ENCODE measurements at places on chromosomes 7 and 10. TPM values are rescaled to one million over a fixed set of nuclear protein-coding genes. Genes with fewer than 3 reads are reported as not detected.
A peak's percentile ranks its signal among the peaks of the same experiment; 100 is the strongest.

Gene HMX3
- total RNA-seq: 0.20 TPM

Gene VSTM4
- total RNA-seq: 0.35 TPM

GRCh38 chr10:12503311-12503710 is 154.0 kb downstream of the CAMK1D start:
- no peak overlapping the region for H3K27ac ChIP-seq
- peaks cover 4% of the 10 kb centered on the region for H3K36me3 ChIP-seq
- H3K4me3 ChIP-seq: no peak overlapping the region
- no peaks in the 10 kb centered on the region for H3K27me3 ChIP-seq

DNA sequence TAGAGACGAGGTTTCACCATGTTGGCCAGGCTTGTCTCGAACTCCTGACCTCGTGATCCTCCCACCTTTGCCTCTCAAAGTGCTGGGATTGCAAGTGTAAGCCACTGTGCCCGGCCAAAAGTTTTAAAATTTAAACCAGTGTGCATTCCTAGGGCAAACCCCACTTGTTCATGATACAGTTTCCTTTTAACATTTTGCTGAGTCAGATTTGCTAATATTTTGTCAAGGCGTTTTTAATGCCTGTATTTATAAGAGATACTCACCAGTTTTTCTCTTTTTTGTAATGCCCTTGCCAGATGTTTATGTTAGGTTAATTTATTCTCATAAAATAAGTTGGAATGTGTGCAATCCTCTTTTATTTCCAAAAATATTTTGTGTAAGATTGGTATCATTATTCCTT is 927.4 kb downstream of the DNAJB9 start:
- H3K4me3 ChIP-seq: no peak overlapping the region
- H3K36me3 ChIP-seq: no peaks in the 10 kb centered on the region
- DNase-seq: no peak
- no peaks in the 10 kb centered on the region for H3K4me1 ChIP-seq
- H3K27ac ChIP-seq: no peak overlapping the region

- peak; percentile 65 for DNase-seq
- no peaks in the 10 kb centered on the region for H3K36me3 ChIP-seq
- peaks cover 2% of the 10 kb centered on the region for H3K27me3 ChIP-seq
- peak overlapping the region; percentile 82 for H3K4me3 ChIP-seq
- H3K4me1 ChIP-seq: no peaks in the 10 kb centered on the region
These were observed 276.9 kb upstream of the NEBL start for GRCh38 chr10:21173802-21174714.

GRCh38 chr7:17939211-17939605 is 1.1 kb downstream of the SNX13 start:
- H3K36me3 ChIP-seq: no peaks in the 10 kb centered on the region
- DNase-seq: no peak
- H3K27me3 ChIP-seq: no peaks in the 10 kb centered on the region
- peak overlapping the region; percentile 99 for H3K4me3 ChIP-seq
- peaks cover 3% of the 10 kb centered on the region for H3K4me1 ChIP-seq

Gene TMEM213
- not detected for total RNA-seq

Gene GARIN1A
- total RNA-seq: 0.50 TPM

DNA sequence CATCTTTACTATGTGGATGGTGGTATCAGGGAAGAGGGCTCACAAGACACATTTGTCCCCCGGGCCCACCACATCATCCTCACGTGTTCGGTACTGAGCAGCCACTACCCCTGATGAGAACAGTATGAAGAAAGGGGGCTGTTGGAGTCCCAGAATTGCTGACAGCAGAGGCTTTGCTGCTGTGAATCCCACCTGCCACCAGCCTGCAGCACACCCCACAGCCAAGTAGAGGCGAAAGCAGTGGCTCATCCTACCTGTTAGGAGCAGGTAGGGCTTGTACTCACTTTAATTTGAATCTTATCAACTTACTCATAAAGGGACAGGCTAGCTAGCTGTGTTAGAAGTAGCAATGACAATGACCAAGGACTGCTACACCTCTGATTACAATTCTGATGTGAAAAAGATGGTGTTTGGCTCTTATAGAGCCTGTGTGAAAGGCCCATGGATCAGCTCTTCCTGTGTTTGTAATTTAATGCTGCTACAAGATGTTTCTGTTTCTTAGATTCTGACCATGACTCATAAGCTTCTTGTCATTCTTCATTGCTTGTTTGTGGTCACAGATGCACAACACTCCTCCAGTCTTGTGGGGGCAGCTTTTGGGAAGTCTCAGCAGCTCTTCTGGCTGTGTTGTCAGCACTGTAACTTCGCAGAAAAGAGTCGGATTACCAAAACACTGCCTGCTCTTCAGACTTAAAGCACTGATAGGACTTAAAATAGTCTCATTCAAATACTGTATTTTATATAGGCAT is 9.1 kb upstream of the CSGALNACT2 start:
- DNase-seq: peak; percentile 20
- no peaks in the 10 kb centered on the region for H3K4me1 ChIP-seq
- H3K36me3 ChIP-seq: peaks cover 7% of the 10 kb centered on the region
- no peak overlapping the region for H3K4me3 ChIP-seq

- H3K36me3 ChIP-seq: no peaks in the 10 kb centered on the region
- DNase-seq: no peak
- no peak overlapping the region for H3K27ac ChIP-seq
- no peaks in the 10 kb centered on the region for H3K27me3 ChIP-seq
- H3K4me1 ChIP-seq: no peaks in the 10 kb centered on the region
These were observed 5.1 kb downstream of the LRRC72 start for GRCh38 chr7:16531707-16532106.

DNA sequence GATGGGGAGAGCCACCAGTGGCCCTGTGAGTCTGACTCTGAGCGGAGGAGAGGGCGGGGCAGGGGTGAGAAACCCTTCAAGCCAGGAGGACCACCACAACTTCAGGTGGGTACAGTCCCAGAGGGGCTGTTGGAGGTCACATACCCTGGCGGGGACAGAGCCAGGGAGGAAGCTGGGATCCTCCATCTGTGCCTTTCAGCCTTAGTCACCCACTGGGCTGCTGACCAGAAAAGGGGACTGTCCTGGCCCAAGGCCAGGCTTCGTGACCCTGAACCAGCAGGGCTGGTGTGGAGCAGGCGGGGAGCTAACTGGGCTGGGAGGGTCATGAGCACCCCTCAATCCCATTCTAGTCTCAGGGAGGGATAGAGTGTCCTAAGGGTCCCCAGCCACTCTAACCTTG is 1.5 kb upstream of the CALHM3 start:
- H3K4me3 ChIP-seq: no peak overlapping the region
- no peaks in the 10 kb centered on the region for H3K27me3 ChIP-seq
- no peaks in the 10 kb centered on the region for H3K4me1 ChIP-seq
- DNase-seq: no peak
- H3K27ac ChIP-seq: no peak overlapping the region

Gene ADRB1
- total RNA-seq: 0.13 TPM

GRCh38 chr7:106277976-106278375 is 6.8 kb downstream of the NAMPT start:
- H3K4me1 ChIP-seq: no peaks in the 10 kb centered on the region
- no peak for DNase-seq
- no peak overlapping the region for H3K27ac ChIP-seq
- peaks cover 7% of the 10 kb centered on the region for H3K36me3 ChIP-seq

Gene GNG11
- 0.68 TPM for total RNA-seq

Gene AMZ1
- 0.90 TPM for total RNA-seq

DNA sequence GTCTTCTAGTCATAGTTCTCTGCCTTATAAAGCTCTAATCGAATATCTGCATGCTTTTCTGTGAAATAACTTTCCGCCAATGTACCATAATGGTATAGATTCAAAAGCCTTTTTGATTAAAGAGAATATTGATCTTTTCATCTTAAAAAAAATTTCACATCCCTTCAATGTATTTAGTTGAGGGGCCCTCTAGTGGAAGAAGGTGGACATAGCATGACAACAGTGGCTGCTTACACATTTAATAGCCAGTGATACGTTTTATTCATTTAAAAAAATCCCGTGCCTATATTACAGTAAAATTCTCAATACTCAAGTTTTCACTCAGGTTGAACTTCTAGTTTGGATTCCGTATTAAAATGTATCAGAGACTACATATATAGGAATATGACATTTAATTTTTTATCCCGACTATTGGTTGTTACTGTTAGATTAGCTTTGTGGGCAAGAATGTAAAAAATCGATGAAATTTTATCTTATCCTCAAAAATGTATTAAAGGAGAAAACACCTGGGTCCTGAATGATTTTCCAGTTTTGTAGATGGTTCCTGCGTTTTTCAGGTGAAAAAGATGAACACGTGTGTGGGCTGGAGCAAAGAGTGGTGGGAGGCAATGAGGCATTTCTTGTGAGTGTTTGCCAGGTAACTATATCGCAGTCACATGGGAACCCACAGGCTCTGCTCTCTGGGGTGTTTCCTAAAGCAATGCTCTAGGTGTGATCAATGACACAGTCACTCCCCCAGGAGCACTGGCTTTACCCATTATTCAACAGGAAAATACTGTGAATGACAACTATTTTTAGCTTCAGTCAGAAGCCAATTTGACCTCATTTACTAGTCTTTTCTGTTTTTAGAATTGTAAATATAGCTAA is 24.1 kb upstream of the PNLIP start:
- H3K36me3 ChIP-seq: no peaks in the 10 kb centered on the region
- DNase-seq: no peak
- no peaks in the 10 kb centered on the region for H3K27me3 ChIP-seq
- no peaks in the 10 kb centered on the region for H3K4me1 ChIP-seq
- H3K27ac ChIP-seq: no peak overlapping the region

Gene GRID2IP
- total RNA-seq: 1.7 TPM

Gene AGR3
- not detected for total RNA-seq

Gene OTUD1
- total RNA-seq: 3.8 TPM

- no peaks in the 10 kb centered on the region for H3K4me1 ChIP-seq
- no peak for DNase-seq
- H3K27me3 ChIP-seq: no peaks in the 10 kb centered on the region
- no peak overlapping the region for H3K4me3 ChIP-seq
- no peaks in the 10 kb centered on the region for H3K36me3 ChIP-seq
These were observed 125.4 kb downstream of the SEMA3D start for GRCh38 chr7:85061456-85061855.

GRCh38 chr7:29940199-29940598 is 49.4 kb downstream of the SCRN1 start:
- H3K4me1 ChIP-seq: no peaks in the 10 kb centered on the region
- H3K27ac ChIP-seq: no peak overlapping the region
- H3K36me3 ChIP-seq: peaks cover 85% of the 10 kb centered on the region
- DNase-seq: no peak
- H3K27me3 ChIP-seq: no peaks in the 10 kb centered on the region

GRCh38 chr7:130841416-130841815 is 107.4 kb upstream of the KLF14 start:
- no peak for DNase-seq
- H3K4me3 ChIP-seq: no peak overlapping the region
- no peaks in the 10 kb centered on the region for H3K27me3 ChIP-seq

GRCh38 chr7:114949231-114949630 is 27.3 kb downstream of the MDFIC start:
- DNase-seq: no peak
- no peak overlapping the region for H3K4me3 ChIP-seq
- no peaks in the 10 kb centered on the region for H3K27me3 ChIP-seq
- H3K36me3 ChIP-seq: no peaks in the 10 kb centered on the region
- peaks cover 4% of the 10 kb centered on the region for H3K4me1 ChIP-seq

- 0 out of 3 replicates have a peak, but pooled peaks cover 2% of the 10 kb centered on the region for H3K36me3 ChIP-seq
- H3K4me3 ChIP-seq: peak overlapping the region; percentile 49
- DNase-seq: no peak
These were observed 92.0 kb upstream of the PAX2 start for GRCh38 chr10:100653238-100653956.

- DNase-seq: no peak
- no peaks in the 10 kb centered on the region for H3K4me1 ChIP-seq
- H3K27me3 ChIP-seq: peaks cover 35% of the 10 kb centered on the region
- H3K27ac ChIP-seq: no peak overlapping the region
- H3K4me3 ChIP-seq: no peak overlapping the region
These were observed 1.2 kb upstream of the SLIT1 start for GRCh38 chr10:97186911-97187310.

Gene MUC12
- total RNA-seq: 12.2 TPM

- H3K27me3 ChIP-seq: no peaks in the 10 kb centered on the region
- no peak for DNase-seq
- H3K4me3 ChIP-seq: no peak overlapping the region
- H3K36me3 ChIP-seq: no peaks in the 10 kb centered on the region
These were observed 746.4 kb downstream of the TNS3 start for GRCh38 chr7:46835556-46835955.

GRCh38 chr7:38934051-38934450 is 25.1 kb upstream of the VPS41 start:
- H3K27ac ChIP-seq: no peak overlapping the region
- no peak for DNase-seq
- H3K36me3 ChIP-seq: no peaks in the 10 kb centered on the region
- H3K27me3 ChIP-seq: no peaks in the 10 kb centered on the region

Gene ADK
- total RNA-seq: 26.8 TPM

Gene NPTX2
- 8.1 TPM for total RNA-seq

DNA sequence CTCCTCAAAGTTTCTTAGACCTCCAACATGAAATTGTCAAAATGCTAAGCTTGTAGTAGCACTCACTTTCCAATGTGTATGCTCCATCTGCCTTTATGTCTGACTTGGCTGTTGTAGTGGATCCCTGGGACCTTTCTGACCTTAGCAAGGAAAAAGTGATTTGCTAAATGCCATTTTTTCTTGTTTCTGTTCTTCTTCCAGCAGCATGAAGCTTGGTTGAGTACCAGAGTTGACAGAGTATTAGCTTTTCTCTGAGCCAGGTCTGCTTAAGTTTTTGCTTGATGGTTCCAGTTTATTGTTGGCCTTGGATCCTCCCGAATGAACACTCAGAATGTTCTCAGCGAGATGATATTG is 168.7 kb downstream of the SND1 start:
- H3K27me3 ChIP-seq: no peaks in the 10 kb centered on the region
- H3K4me1 ChIP-seq: peaks cover 12% of the 10 kb centered on the region
- DNase-seq: no peak
- H3K36me3 ChIP-seq: no peaks in the 10 kb centered on the region
- no peak overlapping the region for H3K4me3 ChIP-seq

DNA sequence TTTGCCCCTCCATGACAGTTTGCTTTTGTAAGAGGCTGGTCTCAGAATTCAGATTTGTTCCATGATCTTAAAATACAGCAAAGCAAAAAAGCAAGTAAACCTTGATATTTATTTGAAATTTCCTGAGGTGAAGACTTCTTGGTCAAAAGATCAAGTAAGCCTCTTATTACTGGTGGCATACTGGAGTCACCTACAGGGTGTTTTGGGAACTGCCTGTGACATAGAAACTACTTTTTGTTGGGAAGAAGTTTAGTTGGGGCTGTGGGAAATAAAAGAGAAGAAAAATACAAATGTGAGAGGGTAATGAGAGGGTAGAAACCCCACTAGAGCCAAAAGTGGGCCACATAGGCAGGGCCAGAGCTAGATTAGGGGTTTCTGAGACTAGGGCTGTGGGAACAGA is 217.9 kb downstream of the OTUD1 start:
- DNase-seq: no peak
- no peaks in the 10 kb centered on the region for H3K36me3 ChIP-seq
- no peaks in the 10 kb centered on the region for H3K4me1 ChIP-seq

DNA sequence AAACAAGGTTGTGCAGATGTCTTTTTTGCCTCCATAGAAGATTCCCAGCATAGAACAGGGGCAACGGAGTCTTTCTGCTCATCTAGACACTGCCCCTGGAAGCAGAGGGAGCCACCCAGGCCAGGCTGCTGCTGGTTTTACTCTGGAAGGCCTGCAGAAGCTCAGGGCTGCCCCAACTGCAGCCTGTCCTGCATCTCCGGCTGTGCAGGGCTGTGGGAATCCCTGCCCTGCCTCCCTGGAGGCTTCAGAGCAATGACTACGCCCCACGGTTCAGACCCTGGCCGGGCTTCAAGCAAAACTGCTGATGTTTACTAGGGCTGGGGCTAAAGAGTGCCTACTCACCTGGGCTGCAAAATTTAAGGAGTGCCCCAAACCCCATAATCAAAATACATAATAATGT is 43.9 kb downstream of the GHRHR start:
- H3K27me3 ChIP-seq: 0 out of 2 replicates have a peak, but pooled peaks cover 2% of the 10 kb centered on the region
- 0 out of 2 replicates have a peak, but pooled peaks cover 2% of the 10 kb centered on the region for H3K4me1 ChIP-seq
- H3K36me3 ChIP-seq: peaks cover 8% of the 10 kb centered on the region
- DNase-seq: no peak
- H3K27ac ChIP-seq: no peak overlapping the region

Gene SFTPD
- 0.24 TPM for total RNA-seq

Gene HOGA1
- 0.79 TPM for total RNA-seq
